NCI-H2029 (cell line): ENCODE measurements at places on chromosomes 11 and 22.

GRCh38 chr11:125990244-125990643 lies 44.4 kb downstream of the VSIG10L2 start:
- peak; percentile 12 for DNase-seq

DNA sequence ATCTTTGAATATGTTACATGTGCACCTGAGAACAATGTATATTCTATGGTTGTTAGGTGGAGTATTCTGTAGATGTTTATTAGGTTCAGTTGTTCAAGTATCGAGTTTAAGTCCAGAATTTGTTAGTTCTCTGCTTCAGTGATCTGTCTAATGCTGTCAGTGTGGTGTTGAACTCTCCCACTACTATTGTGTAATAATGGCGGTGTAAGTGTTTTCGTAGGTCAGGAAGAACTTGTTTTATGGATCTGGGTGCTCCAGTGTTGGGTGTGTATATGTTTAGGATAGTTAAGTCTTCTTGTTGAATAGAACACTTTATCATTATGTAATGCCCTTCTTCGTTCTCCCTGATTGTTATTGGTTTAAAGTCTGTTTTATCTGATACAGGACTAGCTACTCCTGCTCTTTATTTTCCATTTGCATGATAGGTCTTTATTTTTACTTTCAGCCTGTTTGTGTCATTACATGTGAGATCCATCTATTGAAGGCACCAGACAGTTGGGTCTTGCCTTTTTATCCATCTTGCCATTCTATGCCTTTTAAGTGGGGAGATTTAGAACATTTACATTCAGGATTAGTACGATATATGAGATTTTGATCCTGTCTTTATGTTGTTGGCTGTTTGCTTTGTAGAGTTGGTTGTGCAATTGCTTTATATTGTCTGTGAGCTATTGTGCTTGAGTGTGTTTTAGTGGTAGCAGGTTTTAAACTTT lies 121.6 kb downstream of the DDX10 start:
- DNase-seq: no peak

- no peak for DNase-seq
Measured at GRCh38 chr11:77036398-77036797, 2.2 kb downstream of the B3GNT6 start.

DNA sequence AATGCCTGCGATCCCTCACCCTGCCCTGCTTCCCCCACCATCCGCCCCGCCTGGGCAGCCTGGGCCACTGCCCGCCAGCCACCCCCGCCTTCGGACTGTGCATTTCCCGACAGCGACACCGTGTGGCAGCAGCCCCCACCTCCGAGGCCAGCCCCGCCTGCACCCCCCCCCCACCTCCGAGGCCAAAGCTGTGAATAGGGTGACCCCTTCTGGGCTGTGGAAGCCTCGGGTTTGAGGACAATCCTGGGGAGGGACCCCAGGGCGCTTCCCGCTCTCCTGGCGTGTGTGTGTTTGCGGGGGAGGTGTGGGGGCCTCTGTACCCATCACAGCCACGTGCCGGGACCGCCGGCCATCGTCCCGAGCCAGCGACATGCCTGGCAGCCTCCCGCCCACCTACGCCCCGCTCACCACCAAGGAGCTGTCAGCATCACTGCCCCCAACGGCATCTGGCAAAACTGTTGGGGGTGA lies 33.8 kb upstream of the PPARA start:
- peak; percentile 73 for DNase-seq

DNA sequence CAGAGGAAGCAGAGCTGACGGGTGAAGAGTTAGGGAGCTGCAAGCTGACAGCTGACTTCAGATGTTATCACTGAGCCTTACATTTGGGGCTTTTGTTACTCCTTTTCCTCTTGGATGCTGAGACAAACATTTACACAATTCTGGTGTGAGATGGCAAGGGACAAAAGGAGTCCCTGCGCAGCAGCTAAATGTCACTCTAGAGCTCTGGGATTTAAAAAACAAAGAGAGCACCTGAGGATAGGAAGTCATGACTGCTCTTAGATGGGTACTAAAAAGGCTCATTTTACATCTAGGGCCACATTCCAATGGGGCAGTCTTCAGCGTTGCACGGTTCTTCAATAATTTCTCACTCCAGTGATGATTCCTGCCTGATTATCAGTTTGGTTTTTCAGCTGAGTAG lies 204.5 kb downstream of the RAB38 start:
- DNase-seq: no peak

- DNase-seq: no peak
Measured at GRCh38 chr22:50337262-50338041, 5.7 kb upstream of the PPP6R2 start.

- DNase-seq: no peak
Measured at GRCh38 chr11:69669486-69669885, 5.7 kb downstream of the LTO1 start.

- no peak for DNase-seq
Measured at GRCh38 chr11:13595166-13595565, 73.3 kb upstream of the FAR1 start.

DNA sequence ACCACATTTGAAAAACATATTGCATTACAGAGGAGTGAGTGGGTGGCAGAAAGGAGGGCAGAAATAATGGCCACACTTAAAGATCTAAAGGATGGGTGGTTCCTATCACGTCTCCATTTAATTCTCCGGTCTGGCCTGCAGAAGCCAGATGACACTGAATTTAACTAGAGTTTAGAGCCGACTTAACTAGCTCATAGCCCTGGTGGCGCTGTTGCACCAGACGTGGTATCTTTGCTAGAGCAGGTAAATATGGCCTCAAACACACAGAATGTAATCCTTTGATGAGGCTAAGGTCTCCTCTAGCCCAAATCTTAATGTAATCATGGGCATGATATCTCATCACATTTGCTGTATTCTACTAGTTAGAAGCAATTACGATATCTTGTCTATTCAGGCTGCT lies 51.5 kb upstream of the GAL start:
- no peak for DNase-seq

DNA sequence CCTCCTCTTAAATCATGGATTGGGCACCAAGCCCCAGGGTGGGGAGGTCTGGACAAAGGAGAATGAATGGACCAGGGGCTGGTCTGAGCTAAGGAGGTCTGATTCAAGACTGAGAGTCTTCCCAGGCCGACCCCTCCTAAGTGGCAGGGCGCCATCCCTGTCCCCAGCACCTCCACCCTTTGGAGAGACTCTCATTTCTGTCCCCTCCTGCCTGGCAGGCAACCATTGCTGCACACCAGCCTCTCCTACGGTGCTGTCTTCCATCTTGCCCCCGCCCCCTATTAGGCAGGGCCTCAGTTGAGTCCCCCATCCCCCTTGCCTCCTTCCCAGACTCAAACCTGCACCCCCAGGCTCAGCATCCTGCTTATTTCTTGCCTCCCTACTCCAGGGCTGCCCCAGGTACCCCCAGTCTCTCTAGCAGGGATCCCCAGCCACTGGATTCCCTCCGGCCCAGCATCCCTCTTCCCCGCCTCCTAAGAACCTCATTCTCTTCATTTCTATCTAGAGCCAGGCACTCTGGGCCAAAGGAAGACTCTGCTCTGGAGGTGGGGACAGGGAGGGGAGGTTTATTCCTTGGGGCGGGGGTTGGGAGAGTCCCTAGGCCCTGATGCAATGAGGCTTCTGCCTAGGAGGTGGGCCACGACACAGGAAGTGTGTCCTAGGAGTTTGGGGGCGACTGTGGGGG lies 1.7 kb upstream of the RCOR2 start:
- no peak for DNase-seq

- no peak for DNase-seq
Measured at GRCh38 chr11:18727479-18728236, 1.7 kb upstream of the IGSF22 start.

- no peak for DNase-seq
Measured at GRCh38 chr22:21865041-21865440, 2.4 kb downstream of the MAPK1 start.

DNA sequence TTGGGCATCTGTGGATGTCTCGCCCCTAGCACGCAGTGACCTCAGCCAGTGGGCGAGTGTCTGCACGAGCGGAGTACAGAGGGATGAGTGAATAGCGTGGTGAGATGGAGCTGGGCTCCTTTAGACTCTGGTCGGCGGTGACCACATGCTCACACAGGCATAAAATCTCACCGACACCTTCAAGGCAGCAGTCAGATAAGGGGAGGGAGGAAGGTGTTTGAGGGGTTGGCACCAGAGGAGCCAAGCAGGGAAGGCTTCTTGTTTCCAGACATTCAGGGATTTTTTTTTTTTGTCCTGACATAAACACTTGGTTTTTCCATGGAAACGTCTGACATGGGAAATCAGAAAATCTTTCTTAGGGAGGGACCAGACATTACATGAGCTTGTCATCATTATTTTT lies 35.8 kb downstream of the GRIK4 start:
- DNase-seq: no peak

DNA sequence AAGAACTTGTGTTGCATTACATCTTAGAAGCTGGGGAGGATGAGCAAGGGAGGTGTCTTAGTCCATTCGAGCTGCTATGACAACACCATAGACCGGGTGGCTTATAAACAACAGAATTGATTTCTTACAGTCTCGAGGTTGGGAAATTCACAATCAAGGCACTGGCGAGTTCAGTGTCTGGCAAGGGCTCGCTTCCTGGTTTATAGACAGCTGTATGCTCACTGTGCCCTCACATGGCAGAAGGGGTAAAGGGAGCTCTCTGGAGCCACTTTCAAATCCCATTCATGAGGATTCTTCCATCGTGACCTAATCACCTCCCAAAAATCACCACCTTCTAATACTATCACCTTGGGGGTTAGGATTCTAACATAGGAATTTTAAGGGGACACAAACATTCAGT lies 150.0 kb upstream of the NECTIN1 start:
- DNase-seq: no peak

DNA sequence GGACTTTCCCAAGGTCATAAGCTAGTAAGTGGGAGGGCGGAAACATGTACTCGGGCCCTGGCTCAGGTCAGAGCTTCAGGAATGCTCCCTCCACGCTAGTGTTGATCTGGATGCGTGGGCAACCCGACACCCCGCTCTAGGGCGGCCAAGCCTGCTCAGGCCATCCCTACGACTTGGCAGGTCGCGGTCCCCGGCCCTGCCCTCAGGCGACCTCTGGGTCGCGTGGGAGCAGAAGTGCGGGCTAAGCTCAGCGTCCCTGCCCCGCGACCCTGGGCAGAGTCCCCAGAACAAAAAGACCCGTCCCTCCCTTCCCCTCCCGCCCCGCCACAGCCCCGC lies 781 bp upstream of the TEF start:
- peak; percentile 63 for DNase-seq

DNA sequence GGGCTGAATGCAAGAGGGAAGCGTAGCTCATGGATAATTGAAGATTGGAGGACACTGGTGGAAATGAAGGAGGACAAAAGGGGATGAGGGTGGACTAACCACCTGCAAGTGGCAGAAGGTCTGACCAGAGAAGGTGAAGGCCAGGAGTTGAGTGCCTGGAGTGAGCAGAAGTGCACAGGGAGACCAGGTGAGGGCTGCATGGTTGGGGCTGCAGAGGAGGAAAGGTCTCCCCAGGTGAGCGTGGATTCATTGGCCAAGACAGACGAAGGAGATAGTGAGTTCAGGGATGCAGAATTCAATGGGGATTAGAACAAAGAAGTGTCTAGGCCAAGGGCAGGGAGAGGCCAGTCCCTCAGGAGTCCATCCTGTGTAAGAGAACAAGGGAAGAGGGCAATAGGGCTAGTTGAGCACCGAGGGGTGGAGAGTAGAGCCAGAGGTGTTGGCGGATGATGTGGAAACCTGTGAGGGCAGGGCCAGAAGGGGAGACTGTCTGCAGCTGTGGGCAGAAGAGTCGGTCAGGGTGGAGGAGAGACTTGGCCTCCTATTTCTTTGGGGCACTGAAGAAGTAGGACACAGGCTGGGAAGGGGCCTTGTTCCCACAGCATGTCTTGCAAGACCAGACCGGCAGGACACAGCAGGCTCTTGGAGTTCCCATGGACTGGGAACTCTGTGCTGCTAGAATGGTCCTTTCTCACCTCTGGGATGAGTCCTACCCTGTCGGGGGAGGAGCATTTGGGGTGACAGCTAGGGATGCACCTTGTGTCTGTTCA lies 6.7 kb downstream of the TRIM29 start:
- DNase-seq: no peak

- DNase-seq: no peak
Measured at GRCh38 chr11:120079750-120080610, 57.9 kb downstream of the TRIM29 start.

- no peak for DNase-seq
Measured at GRCh38 chr11:5203366-5203765, 2.9 kb upstream of the OR51V1 start.

DNA sequence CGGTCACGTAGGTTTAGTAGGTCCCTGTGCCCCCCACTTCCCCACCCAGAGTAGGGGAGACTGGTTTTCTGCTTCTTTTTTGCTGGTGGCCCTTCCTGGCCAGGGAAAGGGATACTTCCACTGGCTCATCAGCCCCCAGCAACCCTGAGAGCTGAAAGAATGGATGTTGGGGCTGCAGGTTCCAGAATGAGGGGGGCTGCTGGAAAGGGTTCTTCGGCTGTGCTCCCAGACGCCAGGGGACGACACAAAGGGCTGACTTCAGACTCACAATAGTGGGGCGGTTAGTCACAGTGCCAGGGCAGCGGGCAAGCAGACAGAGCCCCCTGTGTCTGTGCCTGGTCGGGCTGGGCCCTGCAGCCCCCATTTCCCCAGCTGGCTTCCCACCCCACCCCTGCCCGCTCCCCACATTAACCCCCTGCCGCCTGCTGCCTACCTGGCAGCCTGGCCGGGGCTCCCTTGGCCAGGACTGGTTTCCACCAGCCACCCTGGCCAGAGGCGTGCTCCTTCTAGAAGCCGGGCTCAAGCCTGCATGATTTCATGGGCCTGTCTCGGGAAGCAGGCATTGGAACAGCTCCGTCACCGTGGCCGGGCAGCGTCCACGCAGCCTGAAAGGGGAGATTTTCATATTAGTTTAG lies 79.1 kb upstream of the WNT7B start:
- no peak for DNase-seq

DNA sequence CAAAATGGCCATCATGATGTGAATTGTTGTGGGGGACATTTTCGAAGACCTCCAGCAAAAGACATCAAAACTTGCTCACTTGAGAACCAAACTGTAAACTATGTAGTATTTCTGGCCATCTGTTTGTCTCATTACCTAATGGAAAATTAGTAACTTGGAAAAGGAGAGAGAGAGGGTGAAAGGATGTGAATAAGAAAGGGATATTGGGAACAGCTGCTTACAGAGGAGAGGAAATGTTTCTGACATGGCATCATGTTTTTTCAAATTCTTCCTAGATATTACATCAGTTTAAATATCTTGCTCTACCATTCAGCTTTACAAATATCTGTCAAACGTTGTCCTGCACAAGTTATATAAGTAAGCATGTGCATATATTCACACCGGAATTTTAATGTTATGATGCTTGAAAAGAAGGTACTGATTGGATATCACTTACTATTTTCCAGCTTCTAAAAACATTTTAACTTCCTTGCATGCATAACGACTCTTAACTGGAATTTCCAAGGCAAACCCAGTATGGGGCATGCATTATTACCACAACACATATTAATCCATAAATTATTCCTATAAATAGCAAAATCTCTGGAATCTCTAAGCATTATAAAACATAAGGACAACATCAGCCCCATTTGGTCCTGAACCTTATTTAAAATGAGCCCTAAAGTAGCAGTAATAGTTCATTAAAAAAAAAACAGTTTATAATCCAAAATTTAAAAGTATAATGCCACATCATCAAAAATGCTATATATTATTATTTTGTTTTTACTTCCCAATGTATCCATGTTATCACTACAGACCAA lies 20.0 kb downstream of the GUCY1A2 start:
- no peak for DNase-seq
